Smooth muscle cell of the umbilical artery (primary cell): ENCODE measurements at places on chromosomes 7 and 10. TPM values are rescaled to one million over a fixed set of nuclear protein-coding genes. Genes with fewer than 3 reads are reported as not detected.

Gene HABP2
- total RNA-seq, result not detected in 2 replicates

Gene PLPP4
- 31.8 and 49.6 TPM in 2 replicates for total RNA-seq

Gene LIPN
- total RNA-seq, result not detected in 2 replicates

Gene EBF3
- total RNA-seq, result not detected in 2 replicates

Gene KNDC1
- total RNA-seq, result 2.0 and 3.0 TPM in 2 replicates

Gene LHFPL3
- not detected in 2 replicates for total RNA-seq

Gene CELF2
- total RNA-seq, result 2.4 and 5.1 TPM in 2 replicates

Gene ICA1
- total RNA-seq, result 0.55 and 1.2 TPM in 2 replicates

Gene ITPRID1
- not detected in 2 replicates for total RNA-seq

Gene ZNF655
- total RNA-seq, result 49.6 and 68.9 TPM in 2 replicates

Gene ASZ1
- not detected in 2 replicates for total RNA-seq

Gene CHAT
- not detected in 2 replicates for total RNA-seq

Gene CYREN
- total RNA-seq, result 36.2 and 40.4 TPM in 2 replicates

Gene SYT15B
- 0.05 and 1.5 TPM in 2 replicates for total RNA-seq

Gene C10orf105
- not detected in 2 replicates for total RNA-seq

Gene FOXI2
- not detected in 2 replicates for total RNA-seq

Gene ADCY1
- 0.23 and 0.30 TPM in 2 replicates for total RNA-seq

Gene IL6
- total RNA-seq, result 23.2 and 56.5 TPM in 2 replicates

Gene TMEM26
- total RNA-seq, result 0.28 and 0.59 TPM in 2 replicates

Gene STEAP4
- total RNA-seq, result 0.89 TPM in 1 of 2 replicates, not detected in the other

Gene PKD2L1
- not detected in 2 replicates for total RNA-seq

Gene WIPF3
- total RNA-seq, result not detected in 2 replicates

Gene TEX47
- total RNA-seq, result not detected in 2 replicates

Gene ARHGAP12
- 46.2 and 53.7 TPM in 2 replicates for total RNA-seq

Gene LRRN3
- total RNA-seq, result 3.2 and 3.6 TPM in 2 replicates

Gene FAM25G
- not detected in 2 replicates for total RNA-seq

Gene SLC18A2
- total RNA-seq, result 0.05 TPM in 1 of 2 replicates, not detected in the other

Gene FMC1
- 3.8 and 6.5 TPM in 2 replicates for total RNA-seq

Gene IKZF1
- not detected in 2 replicates for total RNA-seq

Gene MAD1L1
- total RNA-seq, result 34.4 and 44.9 TPM in 2 replicates

Gene SFXN4
- total RNA-seq, result 10.2 and 12.2 TPM in 2 replicates

Gene C7orf57
- total RNA-seq, result not detected in 2 replicates

Gene RAPGEF5
- total RNA-seq, result 1.5 and 1.6 TPM in 2 replicates

Gene PAPOLB
- total RNA-seq, result 0.05 TPM in 1 of 2 replicates, not detected in the other

Gene FEZF1
- total RNA-seq, result not detected in 2 replicates

Gene PSD
- 2.4 and 12.2 TPM in 2 replicates for total RNA-seq

Gene FAM24B
- 2.1 and 4.6 TPM in 2 replicates for total RNA-seq

Gene CTTNBP2
- total RNA-seq, result 0.78 TPM in 1 of 2 replicates, not detected in the other

Gene PRPS1L1
- total RNA-seq, result not detected in 2 replicates
